NCI-H446 treated with DMSO at 0.1 percent for 48 hours (cell line): ENCODE measurements at places on chromosomes 3 and 15.
A peak's percentile ranks its signal among the peaks of the same experiment; 100 is the strongest.

DNA sequence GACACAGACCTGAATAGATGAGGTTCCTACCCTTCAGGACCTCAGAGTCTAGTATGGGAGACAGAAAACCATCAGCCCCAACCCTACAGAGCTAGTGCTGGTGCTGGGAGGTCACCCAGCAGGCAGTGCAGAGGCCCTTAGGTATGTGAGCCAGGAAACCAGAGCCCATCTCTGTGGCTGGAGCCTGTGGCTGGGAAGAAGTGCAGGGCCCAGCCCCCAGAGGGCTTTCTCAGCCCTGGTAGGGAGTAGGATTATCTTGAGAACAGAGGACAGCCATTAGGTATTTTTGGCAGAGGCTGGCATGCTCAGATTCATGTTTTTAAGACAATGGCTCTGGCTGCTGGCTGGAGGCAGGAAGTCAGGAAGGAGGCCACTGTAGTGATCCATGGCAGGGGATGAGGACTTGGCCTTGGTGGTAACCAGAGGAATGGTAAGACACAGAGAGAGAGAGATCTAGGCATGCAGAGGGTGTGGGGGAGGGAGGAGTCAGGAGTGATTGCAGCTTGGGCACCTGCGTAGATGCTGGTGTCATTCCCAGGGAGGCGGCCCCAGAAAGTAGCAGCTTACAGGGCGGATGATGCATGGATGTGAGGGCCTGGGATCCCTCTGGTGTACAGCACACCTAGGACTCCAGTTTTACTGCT lies 220.9 kb upstream of the EIF1B start:
- DNase-seq = no peak

GRCh38 chr3:103791786-103792515 lies 1357.1 kb downstream of the ZPLD1 start:
- DNase-seq = no peak

DNA sequence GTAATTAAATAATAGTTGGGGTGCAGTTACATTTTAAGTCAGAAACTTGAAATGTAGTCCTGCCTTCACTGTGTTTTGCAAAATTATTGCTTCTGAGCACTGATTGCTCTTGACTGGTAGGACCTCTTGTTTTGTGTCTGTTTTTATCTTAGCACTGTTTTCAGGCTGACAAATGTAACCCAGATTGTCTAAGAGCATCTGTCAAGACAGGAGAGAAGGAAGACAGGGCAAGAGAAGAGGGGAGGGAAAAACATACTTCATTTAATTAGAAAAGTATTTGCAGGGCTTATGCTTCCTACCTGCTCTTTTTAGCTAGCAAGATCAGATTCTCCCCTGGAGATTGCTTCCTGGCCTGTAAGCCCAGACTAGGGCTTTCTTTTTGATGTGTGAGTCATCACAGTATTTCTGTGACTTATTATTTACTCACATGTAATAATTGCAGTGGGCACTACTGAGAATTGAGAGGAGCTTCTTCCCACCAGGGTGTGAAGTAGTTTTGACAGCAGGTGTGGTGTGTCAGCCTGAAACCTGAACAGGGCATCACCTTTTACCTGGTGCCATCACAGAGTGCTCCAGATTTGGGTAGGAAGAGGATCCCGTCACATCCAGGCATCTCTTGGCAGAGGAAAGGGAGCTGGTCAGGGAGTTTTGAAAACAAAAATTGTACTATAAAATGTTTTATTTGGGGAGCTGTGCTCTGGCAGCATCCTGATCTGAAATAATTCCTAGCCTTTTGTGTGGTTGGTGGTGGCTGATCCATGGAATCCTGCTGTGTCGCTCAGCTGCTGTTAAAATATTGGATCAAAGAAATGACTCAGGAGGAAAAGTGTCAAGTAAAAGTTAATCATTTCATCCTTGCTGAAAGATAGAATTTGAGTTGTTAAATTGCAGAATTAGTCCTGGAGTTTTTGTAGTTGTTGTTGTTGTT lies 98.2 kb downstream of the TMEM108 start:
- peak; percentile 56 for DNase-seq

GRCh38 chr15:66050264-66050663 lies 181.0 kb downstream of the RAB11A start:
- no peak for DNase-seq

DNA sequence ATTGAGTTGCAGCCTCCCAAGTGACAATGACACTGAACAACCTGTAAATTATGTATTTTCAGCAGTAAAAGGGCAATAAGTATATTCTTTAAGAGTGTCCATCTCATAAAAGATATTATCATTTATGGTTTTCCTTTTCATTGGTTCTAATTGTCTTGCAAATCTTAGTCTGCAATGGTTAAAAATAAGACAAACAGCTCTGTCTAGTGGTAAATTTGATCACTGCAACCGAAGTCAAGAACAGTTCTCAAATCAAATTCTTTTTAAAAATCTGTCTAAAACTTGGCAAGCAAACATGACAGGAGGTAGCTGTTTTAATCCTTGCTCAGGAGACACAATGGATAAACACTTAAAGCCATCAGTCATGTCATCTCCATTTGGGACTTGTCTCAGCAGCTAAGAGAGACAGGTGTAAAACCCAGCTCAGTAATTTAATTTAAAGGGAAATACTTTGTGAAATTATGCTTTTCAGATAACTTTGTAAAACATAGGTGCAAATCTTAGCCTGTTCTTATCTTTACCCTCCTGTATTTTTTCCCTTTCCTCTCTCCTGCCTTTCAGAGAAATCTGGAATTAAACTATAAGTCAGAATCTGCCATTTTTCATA lies 150.3 kb upstream of the ARHGEF26 start:
- DNase-seq = no peak

DNA sequence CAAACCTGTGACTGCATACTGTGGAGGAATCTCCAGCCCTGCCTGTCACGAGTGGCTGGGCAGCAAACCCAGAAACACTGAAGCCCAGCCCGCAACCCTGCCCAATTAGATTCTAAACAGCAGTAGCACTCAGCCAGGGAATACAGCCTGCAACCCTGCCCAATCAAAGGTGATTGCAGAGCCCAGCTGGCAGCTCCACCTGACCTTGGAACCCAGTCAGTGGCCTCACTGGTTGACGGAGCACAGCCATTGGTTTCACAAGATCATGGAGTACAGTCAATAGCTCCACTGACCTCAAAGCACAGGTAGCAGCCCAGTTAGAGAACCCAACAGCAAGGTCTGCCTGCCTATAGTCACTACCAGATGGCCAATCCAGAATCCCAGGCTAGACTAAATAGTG lies 35.2 kb upstream of the MYLK start:
- no peak for DNase-seq

GRCh38 chr15:72197041-72197459 lies 537 bp downstream of the GRAMD2A start:
- no peak for DNase-seq

GRCh38 chr3:101279765-101280385 lies 40.5 kb downstream of the IMPG2 start:
- no peak for DNase-seq

GRCh38 chr3:33658621-33658990 lies 59.4 kb downstream of the CLASP2 start:
- no peak for DNase-seq

- DNase-seq = no peak
Observed at GRCh38 chr3:14716591-14716990, 41.6 kb downstream of the C3orf20 start.

DNA sequence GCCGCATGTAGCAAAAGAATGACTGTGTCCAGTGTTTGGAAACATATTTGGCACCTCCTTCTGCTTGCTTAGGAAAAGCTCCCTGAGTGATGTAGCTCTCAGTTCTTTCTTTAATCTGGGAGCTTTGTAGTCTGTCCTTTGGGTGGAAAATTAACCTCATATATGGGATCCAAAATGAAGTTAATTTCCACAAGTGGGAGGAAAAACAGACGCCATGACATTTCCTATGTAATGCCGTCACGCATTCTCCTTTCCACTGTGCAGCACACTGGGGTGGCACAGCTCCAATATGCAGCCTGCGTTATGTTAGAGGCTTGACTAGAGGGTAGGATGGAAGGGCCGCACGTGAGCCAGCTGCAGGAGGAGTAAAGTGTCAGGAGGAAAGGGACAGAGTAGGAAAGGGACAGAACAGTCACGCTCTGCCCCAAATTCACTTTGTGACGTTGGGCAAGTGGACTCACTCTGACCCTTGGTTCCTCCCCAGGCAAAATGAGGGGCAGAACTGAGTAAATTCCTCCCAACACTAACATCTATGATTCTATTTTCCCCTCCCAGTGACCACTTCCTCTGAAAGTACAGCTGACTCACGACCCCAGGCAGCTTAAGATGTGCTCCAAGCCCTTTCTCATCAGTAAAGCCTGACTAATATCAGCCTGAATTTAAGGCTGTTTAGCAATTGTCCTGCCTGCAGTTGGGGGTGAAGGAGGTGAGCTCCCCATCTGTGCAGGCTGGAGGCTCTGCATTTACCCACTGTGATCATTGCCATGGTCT lies 176.5 kb upstream of the PFN2 start:
- no peak for DNase-seq

DNA sequence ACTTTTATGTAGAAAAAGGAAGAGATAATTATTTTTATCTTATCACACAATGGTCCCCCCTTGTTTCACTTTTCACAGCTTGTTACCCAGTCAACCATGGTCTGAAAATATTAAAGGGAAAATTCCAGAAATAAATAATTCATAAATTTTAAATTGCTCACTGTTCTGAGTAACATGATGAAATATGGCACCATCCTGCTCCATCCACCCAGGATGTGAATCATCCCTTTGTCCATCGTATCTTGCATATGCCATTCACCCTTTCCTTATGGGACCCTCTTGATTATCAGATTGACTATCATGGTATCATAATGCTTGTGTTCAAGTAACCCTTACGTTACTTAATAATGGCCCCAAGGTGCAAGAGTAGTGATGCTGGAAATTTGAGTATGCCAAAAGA lies 43.7 kb downstream of the ANKRD28 start:
- no peak for DNase-seq

DNA sequence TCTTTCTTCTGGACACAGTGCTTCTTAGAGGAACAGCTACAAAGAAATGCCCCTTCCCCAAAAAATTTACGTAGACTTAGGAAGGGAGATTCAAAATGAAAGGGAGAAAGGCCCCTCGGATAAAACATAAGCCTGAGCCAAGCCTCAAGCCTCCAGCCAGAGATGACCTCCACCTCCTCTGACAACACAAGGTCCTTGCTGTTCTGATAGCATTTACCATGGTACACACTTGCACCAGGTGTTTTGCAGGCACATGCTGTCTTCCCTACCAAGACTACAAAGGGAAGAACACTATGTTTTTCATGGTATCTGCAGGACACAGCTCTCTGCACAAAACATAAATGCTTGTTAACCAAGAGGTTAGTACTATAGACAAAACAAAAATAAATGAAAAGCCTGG lies 27.8 kb downstream of the RYK start:
- DNase-seq = no peak

DNA sequence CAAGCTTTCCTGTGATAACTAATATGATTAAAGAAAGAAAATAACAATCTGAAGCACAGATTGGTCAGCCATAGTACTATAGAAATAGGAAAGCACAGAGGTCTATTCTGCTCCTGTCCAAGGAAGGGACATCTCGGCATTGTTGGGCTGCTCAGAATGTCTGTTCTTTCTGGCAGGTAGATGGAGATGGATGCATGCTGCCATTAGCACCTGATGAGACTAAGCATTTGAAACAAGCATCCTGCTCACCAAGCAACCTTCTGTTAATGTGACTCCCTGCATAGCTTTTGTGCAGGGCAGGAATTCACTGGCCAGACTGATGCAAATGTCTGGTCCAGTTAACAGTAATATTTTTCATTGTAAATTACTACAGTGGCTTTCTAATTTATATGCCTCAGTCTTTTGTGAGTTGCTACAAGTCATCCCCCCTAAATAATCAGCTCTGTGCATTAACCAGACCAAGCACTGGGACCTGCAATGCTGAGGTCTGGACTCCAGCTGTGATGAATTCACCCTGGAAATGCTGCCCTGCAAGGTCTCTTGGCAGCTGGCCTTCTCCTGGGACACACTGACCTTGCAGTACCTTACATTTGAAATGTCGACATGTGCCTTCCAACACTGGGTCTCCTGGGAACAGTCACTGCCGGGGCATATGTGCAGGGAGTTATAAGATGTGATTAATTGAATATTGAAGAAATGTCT lies 1123.7 kb downstream of the IGSF11 start:
- DNase-seq = no peak

GRCh38 chr3:11349446-11349845 lies 77.2 kb downstream of the ATG7 start:
- DNase-seq = no peak

DNA sequence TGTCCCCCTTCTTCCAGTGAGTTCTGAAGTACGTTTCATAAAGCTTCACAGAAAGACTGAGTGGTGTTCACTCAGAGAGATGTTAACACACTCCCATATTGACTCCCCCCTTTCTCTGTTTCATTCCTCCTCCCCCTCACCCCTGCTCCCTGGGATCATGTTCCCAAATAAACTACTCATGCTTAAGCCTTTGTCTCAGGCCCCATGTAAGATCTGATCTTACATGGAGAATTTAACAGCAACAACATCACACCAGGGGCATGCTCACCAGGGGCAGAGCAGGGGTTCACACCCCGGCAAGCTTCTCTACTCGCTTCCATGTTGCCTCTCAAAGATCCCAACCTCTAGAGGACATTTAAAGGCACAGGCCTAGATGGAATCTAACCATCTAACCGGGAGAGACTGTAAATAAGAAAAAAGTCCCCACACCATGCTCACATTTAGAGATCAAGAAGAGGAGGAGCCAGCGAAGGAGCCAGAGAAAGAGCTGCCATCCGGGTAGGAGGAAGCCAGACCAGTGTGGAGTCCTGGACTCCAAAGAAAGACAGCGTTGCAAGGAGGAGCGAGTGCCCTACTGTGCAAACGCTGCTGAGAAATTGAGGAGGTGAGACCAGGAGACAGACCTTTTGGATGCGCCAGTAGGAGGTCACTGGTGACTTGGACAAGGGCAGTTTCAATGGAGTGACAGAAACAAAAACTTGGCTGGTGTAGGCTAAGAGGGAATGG lies 21.4 kb upstream of the SRP14 start:
- DNase-seq = no peak

- no peak for DNase-seq
Observed at GRCh38 chr3:70890020-70890394, 577.6 kb upstream of the MDFIC2 start.

DNA sequence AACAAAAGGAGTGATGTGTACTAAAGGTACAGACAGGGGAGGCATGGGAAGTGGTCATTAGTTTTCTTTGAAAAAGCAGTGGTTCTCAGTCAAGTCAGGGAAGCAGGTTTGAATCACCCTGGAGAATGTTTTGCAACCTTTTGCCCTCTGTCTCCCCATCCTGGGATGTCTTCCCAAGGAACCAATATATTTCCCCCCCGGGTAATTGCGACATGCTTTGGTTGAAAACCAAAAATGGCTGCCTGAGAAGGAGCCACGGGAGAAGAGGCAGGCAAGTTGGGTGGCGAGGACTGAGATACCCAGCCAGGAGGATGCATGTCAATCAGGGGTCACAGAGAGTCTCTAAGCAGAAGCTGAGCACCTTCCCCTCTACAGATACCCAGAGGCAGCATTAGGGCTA lies 20.2 kb upstream of the PPP1R2 start:
- DNase-seq = no peak

DNA sequence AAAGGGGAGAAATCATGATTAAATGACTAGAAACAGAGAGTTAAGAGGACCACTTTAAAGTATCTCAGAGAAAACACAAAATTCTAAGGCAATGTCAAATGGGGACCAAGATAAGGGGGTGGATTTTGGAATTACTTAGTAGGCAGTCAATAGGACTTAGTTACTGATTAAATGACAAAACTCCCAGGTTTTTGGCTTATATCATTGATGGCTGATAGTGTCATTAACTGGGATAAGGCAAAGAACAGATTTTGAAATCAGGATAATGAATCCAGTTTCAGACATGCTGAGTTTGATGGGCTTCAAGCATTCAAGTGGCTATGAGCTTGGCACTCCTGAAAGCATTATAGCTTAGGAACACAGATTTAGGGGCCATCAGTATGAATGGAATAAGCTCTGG lies 53.9 kb downstream of the TOP2B start:
- DNase-seq = no peak

GRCh38 chr3:140950144-140950543 lies 8.5 kb downstream of the SLC25A36 start:
- DNase-seq = no peak
